ENCODE measurements at places on chromosomes 1 and 21.

DNA sequence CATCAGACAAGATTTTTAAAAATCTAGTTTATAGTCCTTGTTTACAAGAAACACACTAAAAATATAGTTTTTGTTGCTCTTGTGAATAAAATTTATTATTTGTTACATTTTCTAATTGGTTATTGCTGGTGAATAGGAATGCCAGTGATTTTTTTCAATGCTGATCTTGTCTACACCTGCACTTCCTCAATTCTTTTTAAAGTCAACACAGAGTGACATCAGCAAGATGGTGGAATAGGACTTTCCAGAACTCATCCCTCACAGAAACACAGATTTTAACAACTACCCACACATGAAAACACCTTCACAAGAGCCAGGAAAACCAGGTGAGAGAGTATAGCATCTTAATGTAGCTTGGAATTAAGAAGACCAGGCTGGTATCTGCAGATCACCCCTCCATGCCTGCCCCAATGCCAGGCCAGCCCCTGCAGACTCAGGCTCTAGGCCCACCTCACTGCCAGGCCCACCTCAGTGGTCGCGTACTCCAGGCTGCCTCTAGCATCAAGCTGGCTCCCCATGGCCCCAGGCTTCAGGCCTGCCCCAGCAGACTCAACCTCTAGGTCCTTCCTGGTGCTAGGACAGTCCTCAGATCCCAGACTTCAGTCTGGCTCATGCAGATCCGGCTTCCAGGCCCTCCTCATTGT is 117.6 kb downstream of the WDR3 start:
- no peak for DNase-seq

DNA sequence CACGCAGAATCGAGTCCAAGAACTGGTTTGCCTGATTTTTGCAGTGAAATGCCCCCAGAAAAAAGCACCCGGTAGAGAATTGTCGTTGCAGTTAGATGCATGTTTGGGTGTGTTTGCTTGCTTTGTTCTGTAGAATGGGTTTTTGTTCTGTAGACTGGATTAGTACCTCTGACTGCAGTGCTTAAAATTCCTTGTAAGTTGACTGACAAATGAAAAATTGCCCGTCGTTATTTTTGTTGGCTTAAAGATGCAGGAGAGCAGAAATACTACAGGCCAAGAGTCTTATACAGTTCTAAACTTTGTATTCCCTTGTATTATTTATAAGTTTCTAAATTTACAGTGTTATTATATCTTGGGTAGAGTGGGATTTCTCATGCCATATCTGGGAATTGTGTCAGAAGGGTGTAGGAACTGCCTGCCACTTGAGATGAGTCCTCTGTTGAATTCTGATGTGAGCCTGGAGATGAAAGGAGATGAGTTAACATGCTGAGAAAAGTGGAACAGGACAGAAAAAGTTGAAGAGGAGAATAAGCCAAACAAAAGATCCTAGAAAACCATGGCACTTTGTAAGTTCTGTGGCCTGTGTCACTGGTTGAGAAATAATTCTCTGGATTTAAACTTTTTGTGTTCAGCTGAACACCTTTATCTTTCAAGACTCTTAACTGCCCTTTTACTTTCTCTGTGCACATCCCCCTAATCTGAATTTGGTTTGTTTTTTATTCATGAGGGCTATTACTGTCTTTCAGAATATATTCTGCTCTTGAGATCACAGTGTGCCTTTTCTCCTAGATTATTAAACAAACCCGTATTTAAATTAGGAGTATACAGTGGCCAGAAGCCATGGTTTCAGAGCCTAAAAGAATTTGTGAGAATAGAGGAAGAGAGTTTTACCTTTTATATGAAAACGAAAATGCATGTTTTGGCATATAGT is 1.4 kb downstream of the DESI2 start:
- DNase-seq: no peak

DNA sequence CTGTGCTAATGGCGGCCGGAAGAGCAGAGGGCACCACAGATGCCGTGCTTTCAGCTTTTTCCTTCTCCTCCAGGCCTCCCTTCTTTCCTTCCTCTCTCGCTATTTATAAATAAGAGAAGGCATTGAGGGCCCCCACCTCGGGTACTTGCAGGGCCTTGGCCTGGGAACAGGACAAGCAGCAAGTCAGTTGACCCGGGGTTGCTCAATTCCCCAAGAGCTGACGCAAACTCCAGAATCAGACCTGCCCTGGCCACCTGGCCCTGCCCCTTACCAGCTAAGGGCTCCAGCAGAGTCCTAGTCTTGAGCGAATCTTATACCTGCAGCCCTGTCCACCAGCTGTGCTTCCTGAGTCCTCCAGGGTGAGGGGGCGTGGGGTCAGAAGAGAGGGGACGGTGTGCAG is 13.5 kb downstream of the TNFRSF1B start:
- DNase-seq: no peak

DNA sequence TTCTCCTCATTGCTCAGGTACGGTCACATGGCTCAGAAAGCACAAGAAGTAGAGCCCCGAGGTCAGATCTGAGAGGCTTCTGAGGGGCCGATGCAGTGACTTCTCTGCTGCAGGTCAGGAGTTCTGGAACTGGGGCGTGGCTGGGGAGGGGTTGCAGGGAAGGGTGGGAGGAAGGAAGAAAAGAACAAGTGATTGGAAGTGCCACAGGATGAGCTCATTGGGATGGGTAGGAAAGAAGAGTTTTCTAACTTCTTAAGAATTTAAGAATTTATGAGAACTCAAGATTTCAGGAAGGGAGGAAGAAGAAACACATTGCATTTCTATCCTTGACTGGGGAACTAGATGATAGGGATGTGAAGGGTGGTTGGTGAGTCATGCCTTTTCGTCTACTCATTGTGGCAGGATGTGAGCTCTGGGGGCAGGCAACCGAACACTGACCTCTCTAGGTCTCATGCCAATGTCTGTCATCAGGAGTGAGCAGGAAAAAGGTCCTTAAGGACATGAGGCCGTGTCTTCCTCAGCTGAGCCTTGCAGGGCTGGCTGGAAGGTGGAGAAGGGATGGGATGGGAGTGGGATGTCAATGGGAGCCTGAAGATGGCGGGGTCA is 497 bp downstream of the FCRLB start:
- no peak for DNase-seq

DNA sequence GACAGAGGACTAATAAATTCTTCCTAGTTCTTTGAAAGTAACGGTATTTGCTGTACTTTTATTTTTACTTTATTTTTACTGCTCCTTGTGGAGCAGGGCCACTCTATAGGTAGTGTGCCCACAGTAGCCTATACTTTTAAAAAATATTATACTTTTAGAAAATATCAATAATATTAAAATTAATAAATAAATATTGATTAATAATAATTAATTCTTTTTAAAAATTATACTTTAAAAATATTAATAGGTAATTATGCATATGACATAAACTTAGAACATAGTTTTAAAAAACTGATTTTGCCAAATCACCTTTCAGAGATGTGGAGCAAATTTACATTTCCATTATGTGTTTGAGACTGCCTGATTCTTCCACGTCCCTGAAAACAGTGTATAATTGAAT is 30.8 kb downstream of the ZBED6 start:
- no peak for DNase-seq

DNA sequence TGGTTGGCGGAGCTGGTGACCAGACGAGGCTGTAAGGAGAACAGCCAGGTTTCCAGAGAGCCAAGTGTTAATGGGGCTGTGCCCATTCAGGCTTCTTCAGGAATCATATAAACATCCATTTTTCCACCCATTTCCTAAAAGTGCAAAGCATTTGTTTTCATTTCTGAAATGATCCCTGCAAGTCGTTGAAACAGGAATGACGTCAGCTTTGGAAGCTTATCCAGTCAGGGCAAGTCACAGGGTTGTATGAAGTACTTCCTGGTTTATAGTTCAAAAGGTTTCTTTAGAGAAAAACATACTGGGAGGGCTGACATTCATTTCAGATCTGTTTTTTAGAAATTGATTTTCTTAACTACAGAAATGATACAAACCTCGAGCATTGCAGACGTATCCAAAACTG is 29.2 kb downstream of the IGSF5 start:
- DNase-seq: no peak

- no peak for DNase-seq
These were observed at the start of gene RCC2 for GRCh38 chr1:17439250-17440073. TSS of gene RCC2 (minus strand) at chr1:17439677. CDS start at chr1:17438514, 1,163 bp downstream.

- no peak for DNase-seq
These were observed 16.7 kb upstream of the ZNF644 start for GRCh38 chr1:91038582-91038981.

DNA sequence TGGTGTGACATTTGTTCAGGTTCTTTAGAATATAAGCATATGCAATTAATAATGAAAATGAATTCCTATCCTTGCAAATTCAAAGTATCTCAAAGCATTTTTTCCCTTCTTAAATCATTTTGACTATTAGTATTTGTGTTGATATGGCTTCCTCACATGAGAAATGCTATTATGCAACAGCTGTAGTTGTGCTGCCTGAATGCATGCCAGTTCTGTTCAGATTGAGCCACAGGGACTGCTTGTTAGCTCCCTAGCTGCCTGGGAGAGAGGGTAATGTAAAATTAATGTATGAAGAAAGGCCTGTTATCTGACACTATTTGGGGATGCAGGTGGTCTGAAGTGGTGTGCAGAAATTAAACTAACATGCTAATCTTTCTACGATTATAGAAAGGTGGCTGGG is 45.5 kb downstream of the CACHD1 start:
- no peak for DNase-seq

- DNase-seq: no peak
These were observed 164.0 kb downstream of the NEK7 start for GRCh38 chr1:198320759-198321158.

GRCh38 chr1:244187310-244187709 is 136.2 kb downstream of the ZBTB18 start:
- DNase-seq: no peak

GRCh38 chr1:6489799-6490180 is 1.7 kb downstream of the PLEKHG5 start:
- DNase-seq: no peak

DNA sequence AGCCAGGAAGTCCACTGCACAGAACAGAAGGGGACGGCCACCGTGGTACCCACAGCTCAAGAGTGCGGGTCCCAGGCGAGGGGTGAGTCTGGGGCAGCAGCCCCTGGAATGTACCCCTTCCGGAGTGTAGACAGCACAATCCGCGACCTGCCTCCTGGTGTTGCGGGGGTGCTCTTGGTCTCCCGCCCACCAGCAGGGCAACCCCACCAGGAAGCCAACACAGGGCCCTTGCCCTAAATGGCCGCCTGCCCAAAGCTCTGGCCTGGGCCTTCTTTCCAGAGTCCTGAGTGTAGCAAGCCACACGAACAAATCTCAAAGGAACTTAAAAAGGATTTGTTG is 1.1 kb upstream of the SLC19A1 start:
- DNase-seq: no peak

GRCh38 chr1:23718482-23718881 is 24.8 kb upstream of the ELOA start:
- peak; percentile 3 for DNase-seq

DNA sequence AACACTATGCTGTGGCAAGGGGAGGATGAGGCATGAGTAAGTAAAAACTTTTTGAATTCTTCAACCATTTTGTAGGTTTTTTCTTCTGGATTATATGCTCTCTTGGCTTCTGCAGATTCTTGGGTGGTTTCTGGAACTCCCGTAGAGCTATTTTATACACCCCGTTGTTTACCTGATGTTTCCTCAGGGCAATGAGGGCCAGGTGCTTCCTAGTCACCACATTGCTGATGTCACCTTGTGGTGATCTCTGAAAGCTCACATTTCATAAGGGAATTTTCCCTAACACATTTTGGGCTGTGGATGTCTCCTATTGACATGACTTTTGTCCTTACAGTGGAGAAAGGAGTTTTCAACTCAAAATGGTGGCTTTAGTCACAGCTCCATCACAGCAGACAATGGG is 356.6 kb downstream of the PLA2G4A start:
- no peak for DNase-seq

DNA sequence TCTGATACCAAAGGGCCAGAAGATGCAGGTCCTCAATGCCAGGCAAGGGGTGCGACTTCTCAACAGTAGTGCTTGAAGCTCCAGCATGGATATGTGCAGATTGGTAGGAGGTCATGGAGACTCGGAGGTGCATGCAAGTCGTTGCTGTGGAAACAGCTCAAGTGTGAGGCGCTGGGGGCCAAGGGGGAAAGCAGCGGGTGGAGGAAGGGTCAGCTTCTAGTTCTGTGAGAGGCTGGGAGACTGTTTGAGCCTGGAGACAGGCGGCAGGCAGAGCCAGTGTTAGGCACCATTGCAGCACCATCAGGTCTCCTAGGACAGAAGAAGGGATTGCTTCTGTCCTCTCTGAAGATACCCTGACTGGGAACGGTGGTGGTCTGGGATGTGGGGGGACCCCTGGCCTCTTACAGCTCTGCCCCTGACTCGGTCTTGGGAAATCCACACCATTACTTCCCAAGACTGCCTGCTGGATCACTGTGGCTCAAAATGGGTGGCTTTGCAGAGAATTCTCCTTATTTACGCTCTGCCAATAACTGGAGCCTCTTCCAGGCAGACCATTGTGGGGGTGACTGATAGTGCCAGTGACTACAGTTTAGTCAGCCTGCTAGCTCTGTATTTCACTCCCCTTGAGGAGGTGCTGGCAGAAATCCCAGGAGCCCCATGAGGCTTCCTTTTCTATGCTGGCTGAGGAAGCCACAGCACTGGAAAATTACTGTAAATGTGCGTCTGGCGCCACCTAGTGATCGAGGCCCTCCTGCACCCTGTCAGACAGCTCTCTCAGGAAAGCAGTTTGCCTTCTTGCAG is 46.3 kb upstream of the VANGL1 start:
- DNase-seq: peak; percentile 95

GRCh38 chr1:205840146-205840923 is 9.6 kb downstream of the PM20D1 start:
- DNase-seq: no peak

DNA sequence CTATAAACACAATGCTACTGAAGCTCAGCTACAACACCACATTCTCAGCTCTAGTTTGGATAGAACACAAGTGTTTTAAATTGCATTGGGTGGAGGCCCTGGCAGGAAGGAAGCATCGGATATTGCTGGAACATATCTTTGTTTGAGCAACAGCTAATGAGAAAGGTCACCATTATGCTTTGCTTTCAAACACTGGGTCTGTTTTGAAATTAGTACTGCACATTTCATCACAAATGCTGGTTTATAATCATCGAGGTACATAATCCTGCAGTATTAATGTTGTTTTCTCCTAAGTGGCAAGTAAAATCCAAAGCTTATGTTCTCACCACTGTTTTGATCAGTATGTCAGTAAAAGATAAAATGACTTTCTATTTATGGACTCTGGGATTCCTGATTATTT is 61.5 kb upstream of the ARHGAP29 start:
- DNase-seq: no peak
